Naive B cell (primary cell): ENCODE measurements at places on chromosomes 2 and 18. TPM values are rescaled to one million over a fixed set of nuclear protein-coding genes. Genes with fewer than 3 reads are reported as not detected.
A peak's percentile ranks its signal among the peaks of the same experiment; 100 is the strongest.

GRCh38 chr2:127081826-127082633 is 24.9 kb downstream of the BIN1 start:
- no peaks in the 10 kb centered on the region for H3K27me3 ChIP-seq
- peak overlapping the region; percentile 93 for H3K4me3 ChIP-seq
- DNase-seq: peak; percentile 89
- H3K4me1 ChIP-seq: peaks cover 96% of the 10 kb centered on the region
- H3K27ac ChIP-seq: peak overlapping the region; percentile 98

The PLCL1 gene
- 0.25 TPM for polyA plus RNA-seq

- no peak for DNase-seq
- H3K27me3 ChIP-seq: no peaks in the 10 kb centered on the region
- peaks cover 10% of the 10 kb centered on the region for H3K36me3 ChIP-seq
- no peak overlapping the region for H3K4me3 ChIP-seq
These were observed 13.2 kb downstream of the ASB1 start for GRCh38 chr2:238439917-238440316.

GRCh38 chr2:233479616-233480489 is 86.7 kb downstream of the USP40 start:
- peak overlapping the region; percentile 54 for H3K27ac ChIP-seq
- peak overlapping the region; percentile 32 for H3K4me3 ChIP-seq
- H3K36me3 ChIP-seq: no peaks in the 10 kb centered on the region
- H3K4me1 ChIP-seq: peaks cover 10% of the 10 kb centered on the region
- H3K27me3 ChIP-seq: no peaks in the 10 kb centered on the region

DNA sequence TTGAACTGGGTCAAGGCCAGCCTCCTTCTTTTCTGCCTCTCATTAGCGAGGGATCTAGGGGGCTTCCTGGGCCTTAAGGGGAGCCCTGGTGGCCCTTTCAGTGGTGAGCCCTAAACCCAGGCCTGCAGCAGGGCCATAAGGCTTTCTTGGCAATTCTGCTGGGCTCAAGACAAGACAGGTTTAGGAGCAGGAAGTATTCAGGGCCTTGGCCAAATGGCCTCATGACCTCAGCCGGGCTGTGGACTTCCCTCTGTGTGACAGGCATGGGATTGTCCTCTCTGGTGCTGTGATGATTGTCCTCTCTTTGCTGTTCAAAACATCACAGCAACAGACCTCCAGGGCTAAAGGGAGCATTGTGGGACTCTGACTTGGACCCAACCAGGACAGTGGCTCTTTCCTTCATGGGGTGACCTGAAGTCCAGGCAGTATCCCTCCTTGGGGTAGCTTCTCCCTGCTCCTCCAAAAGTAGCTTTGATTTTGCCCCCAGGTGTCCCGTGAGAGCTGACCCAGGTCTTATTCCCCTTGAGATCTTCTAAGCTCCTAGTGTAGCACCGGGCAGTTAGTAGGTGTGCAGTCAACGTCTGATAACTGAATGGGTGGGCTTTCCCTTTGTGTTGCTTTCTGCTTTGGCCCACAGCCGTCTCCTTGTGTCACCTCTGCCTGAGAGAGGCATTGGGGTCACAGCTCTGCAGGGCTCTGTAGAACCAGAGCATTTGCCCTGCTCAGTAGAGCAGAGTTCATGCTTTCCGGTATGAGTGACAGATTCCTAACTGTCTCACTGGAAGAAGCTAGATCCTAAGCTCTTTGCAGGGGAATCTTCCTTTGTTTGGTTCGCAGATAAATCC is 14.7 kb downstream of the FOSL2 start:
- no peaks in the 10 kb centered on the region for H3K36me3 ChIP-seq
- no peak overlapping the region for H3K27ac ChIP-seq
- peaks cover 8% of the 10 kb centered on the region for H3K27me3 ChIP-seq
- peaks cover 4% of the 10 kb centered on the region for H3K4me1 ChIP-seq
- H3K4me3 ChIP-seq: no peak overlapping the region
- no peak for DNase-seq

DNA sequence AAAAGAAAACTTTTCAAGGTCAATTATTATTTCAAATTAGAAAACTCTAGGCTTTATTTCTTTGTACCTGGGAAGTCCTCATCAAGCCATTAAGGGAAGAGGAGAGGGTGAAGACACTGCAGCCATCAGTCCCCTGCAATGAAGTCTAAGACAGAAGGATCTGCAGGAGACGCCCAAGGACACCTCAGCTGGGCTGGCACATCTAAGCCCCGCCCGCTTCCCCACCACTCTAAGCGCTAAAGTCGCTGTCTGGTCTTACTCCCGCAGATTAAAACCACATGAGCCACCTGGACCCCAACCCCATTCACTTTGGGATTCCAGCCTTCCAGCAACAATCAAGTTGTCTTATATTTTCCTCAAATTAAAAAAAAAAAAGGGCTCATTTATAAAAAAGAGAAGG is 104.4 kb downstream of the AFF3 start:
- no peaks in the 10 kb centered on the region for H3K27me3 ChIP-seq
- no peaks in the 10 kb centered on the region for H3K36me3 ChIP-seq
- H3K27ac ChIP-seq: peak overlapping the region; percentile 59

- H3K4me1 ChIP-seq: peaks cover 12% of the 10 kb centered on the region
- H3K36me3 ChIP-seq: no peaks in the 10 kb centered on the region
- DNase-seq: no peak
- no peak overlapping the region for H3K4me3 ChIP-seq
These were observed 168.6 kb downstream of the LDLRAD4 start for GRCh38 chr18:13386891-13387801.

The XDH gene
- polyA plus RNA-seq: not detected

DNA sequence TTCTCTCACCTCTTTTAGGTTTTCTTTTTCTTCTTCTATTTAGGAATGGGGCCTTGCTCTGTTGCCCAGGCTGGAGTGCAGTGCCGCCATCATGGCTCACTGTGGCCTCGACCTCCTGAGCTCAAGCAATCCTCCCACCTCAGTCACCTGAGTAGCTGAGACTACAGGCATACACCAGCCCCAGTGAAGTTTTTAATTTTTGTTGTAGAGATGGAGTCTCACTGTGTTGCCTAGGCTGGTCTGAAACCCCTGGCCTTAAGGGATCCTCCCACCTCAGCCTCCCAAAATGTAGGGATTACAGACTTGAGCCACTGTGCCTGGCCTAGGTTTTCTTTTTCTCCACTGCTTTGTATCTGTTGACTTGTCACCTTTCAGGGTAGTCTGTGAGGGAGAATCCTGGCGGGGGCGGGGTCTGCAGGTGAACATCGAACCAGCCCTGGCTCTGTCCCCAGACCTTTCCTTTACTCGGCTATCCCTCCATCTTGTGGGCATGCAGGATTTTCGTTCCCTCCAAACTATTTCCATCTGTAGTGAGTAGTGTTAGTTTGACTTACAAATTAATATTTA is 21.7 kb downstream of the NCK2 start:
- peak overlapping the region; percentile 68 for H3K27ac ChIP-seq
- H3K4me1 ChIP-seq: peaks cover 54% of the 10 kb centered on the region
- DNase-seq: no peak
- no peak overlapping the region for H3K4me3 ChIP-seq

DNA sequence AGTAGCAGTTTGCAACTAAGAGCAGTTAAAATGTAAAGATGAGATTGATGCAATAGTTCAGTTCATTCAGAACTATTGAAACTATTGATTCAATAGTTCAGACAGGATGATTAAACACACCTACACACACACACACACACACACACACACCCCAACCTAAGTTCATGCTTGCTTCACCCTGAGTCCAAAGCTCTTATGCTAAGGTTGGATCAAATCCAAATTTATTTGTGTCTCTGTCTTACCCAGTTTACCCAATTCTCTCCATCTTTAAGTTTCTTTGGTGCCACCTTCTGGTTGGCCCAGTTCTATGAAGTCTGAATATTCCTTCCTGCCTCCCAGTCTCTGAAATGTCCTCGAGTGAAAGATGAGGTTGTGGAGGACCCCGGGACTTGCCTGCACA is 5.1 kb downstream of the SERPINB8 start:
- H3K4me1 ChIP-seq: peaks cover 72% of the 10 kb centered on the region
- peak overlapping the region; percentile 48 for H3K4me3 ChIP-seq
- peaks cover 11% of the 10 kb centered on the region for H3K36me3 ChIP-seq
- no peaks in the 10 kb centered on the region for H3K27me3 ChIP-seq
- H3K27ac ChIP-seq: peak overlapping the region; percentile 66

The VWA3B gene
- not detected for polyA plus RNA-seq

DNA sequence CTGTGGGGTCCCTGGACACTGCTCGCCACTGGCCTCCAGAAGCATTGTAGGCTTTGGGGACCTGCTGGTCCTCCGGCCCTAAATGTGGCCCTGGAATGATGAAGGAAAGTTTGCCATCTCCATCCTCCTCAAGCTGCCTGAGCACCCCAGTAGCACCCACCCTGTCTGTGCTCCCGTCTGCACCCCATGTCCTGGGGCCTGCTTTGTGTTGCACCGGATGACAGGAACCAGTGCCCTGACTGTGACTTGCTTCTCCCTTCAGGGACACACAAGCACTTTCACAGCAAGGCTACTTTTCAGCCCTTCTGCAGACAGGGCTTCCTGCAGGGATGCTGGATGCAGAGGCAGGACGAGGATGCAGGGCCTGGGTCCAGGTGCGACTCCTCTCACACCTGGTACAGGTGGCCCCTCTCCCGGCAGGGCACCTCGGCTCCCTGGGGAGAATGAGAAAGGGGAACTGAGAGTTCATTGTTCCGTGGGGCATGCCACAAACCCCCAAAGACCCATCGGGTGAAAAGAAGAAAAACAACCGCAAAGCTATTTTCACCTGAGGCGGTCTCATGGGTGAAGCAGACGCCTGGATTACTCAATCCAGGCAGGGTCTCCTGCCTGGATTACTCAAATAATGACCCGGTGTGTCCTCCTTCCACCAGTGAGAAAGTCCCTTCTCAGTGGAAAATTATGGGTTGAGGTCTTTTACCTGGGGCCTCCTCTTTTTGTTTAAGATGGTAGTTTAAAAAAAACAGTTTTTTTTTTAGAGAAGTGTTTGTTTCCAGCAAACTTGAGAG is 74.9 kb downstream of the LONRF2 start:
- H3K4me1 ChIP-seq: peaks cover 91% of the 10 kb centered on the region
- peak overlapping the region; percentile 68 for H3K4me3 ChIP-seq
- H3K27ac ChIP-seq: peak overlapping the region; percentile 99
- H3K27me3 ChIP-seq: no peaks in the 10 kb centered on the region
- peak; percentile 97 for DNase-seq
- H3K36me3 ChIP-seq: peaks cover 12% of the 10 kb centered on the region

The SLC4A5 gene
- polyA plus RNA-seq: not detected

DNA sequence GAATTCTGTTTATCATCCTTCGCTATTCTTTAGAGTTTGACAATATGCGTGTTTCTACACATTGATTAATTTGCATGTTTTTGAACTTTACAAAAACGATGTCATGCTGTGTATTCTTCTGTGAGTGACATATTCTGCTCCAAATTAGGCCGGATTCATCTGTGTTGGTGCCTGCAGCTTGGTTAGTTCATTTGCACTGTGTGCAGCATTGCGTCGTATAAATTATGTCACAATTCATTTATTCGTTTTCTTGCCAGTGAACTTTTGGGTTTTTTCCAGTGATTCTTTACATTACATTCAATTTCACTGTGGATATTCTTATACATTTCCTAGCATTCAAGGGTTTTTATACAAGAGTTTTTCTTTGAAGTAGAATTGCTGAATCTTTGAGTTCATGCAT is 118.3 kb downstream of the KCNF1 start:
- H3K4me1 ChIP-seq: peaks cover 3% of the 10 kb centered on the region
- no peak overlapping the region for H3K27ac ChIP-seq
- H3K4me3 ChIP-seq: no peak overlapping the region
- H3K27me3 ChIP-seq: peaks cover 28% of the 10 kb centered on the region
- no peak for DNase-seq

The CCDC150 gene
- polyA plus RNA-seq: 0.37 TPM

DNA sequence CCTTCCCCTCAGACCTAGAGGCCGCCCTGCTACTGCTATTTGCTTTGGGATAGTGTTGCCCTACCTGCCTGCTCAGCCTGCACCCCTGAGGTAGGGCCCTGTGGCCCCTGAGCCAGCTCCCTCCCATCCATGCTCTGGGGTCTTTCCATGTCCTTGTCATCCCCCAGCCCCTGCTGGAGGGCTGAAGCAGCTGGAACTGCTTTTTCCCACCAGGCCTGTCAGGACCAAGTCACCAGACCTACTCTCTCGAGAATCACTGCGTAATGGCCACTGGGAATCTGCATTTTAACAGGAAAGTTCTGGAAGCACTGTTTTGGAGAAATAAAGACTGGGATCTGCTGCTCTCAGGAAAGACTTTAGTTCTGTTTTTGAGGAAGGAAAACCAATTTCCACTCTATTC is 20.2 kb upstream of the SLC35F6 start:
- no peak overlapping the region for H3K4me3 ChIP-seq
- H3K36me3 ChIP-seq: no peaks in the 10 kb centered on the region
- H3K27ac ChIP-seq: no peak overlapping the region
- H3K4me1 ChIP-seq: peaks cover 5% of the 10 kb centered on the region
- H3K27me3 ChIP-seq: peaks cover 2% of the 10 kb centered on the region

The IL18R1 gene
- 1.7 TPM for polyA plus RNA-seq

GRCh38 chr2:19547321-19547720 is 188.9 kb upstream of the OSR1 start:
- no peaks in the 10 kb centered on the region for H3K36me3 ChIP-seq
- DNase-seq: no peak
- H3K4me1 ChIP-seq: no peaks in the 10 kb centered on the region
- H3K27ac ChIP-seq: no peak overlapping the region

DNA sequence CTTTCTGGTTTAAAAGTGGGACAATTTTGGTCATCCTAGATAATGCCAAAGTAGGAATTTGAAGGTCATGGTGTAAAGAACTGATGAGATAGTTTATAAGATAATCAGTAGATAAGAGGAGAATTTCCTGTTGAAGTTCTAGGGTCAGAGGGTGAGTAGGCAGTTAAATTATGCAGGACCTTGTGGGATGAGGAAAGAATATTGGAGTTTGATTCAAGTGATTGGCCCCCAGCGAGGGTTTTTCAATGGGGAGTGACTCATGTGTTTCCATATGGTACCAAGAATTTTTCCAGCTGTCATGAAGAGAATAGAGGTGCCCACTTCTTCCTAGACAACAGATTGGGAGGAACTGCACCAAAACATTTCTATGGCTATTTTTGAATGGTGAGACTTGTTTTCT is 940.2 kb upstream of the ZEB2 start:
- peaks cover 8% of the 10 kb centered on the region for H3K36me3 ChIP-seq
- no peak overlapping the region for H3K4me3 ChIP-seq
- peaks cover 3% of the 10 kb centered on the region for H3K4me1 ChIP-seq

- no peaks in the 10 kb centered on the region for H3K36me3 ChIP-seq
- no peaks in the 10 kb centered on the region for H3K27me3 ChIP-seq
- H3K4me1 ChIP-seq: no peaks in the 10 kb centered on the region
- DNase-seq: no peak
- H3K27ac ChIP-seq: no peak overlapping the region
These were observed 297.9 kb upstream of the MMADHC start for GRCh38 chr2:149885468-149885867.

The ARHGAP15 gene
- polyA plus RNA-seq: 254 TPM
